ENCODE measurements at places on chromosomes 4 and X. TPM values are rescaled to one million over a fixed set of nuclear protein-coding genes. Genes with fewer than 3 reads are reported as not detected.

The TLR10 gene
- 8.9 TPM for total RNA-seq

The RBM10 gene
- total RNA-seq, result 31.2 TPM

The PITX2 gene
- total RNA-seq, result 0.33 TPM

GRCh38 chr4:71526637-71527406, 188.0 kb downstream of the SLC4A4 start:
- H3K27ac ChIP-seq, result no peak overlapping the region
- no peaks in the 10 kb centered on the region for H3K27me3 ChIP-seq
- no peaks in the 10 kb centered on the region for H3K4me1 ChIP-seq
- no peak for DNase-seq

- no peak for DNase-seq
- H3K27ac ChIP-seq, result no peak overlapping the region
- H3K4me3 ChIP-seq, result no peak overlapping the region
- H3K36me3 ChIP-seq, result no peaks in the 10 kb centered on the region
- no peaks in the 10 kb centered on the region for H3K27me3 ChIP-seq
Observed at GRCh38 chr4:108940149-108940548, 177.3 kb upstream of the ETNPPL start.

GRCh38 chr4:38344929-38345328, 319.1 kb upstream of the KLF3 start:
- no peak for DNase-seq
- no peak overlapping the region for H3K27ac ChIP-seq
- no peak overlapping the region for H3K4me3 ChIP-seq
- H3K27me3 ChIP-seq, result no peaks in the 10 kb centered on the region
- H3K4me1 ChIP-seq, result no peaks in the 10 kb centered on the region

DNA sequence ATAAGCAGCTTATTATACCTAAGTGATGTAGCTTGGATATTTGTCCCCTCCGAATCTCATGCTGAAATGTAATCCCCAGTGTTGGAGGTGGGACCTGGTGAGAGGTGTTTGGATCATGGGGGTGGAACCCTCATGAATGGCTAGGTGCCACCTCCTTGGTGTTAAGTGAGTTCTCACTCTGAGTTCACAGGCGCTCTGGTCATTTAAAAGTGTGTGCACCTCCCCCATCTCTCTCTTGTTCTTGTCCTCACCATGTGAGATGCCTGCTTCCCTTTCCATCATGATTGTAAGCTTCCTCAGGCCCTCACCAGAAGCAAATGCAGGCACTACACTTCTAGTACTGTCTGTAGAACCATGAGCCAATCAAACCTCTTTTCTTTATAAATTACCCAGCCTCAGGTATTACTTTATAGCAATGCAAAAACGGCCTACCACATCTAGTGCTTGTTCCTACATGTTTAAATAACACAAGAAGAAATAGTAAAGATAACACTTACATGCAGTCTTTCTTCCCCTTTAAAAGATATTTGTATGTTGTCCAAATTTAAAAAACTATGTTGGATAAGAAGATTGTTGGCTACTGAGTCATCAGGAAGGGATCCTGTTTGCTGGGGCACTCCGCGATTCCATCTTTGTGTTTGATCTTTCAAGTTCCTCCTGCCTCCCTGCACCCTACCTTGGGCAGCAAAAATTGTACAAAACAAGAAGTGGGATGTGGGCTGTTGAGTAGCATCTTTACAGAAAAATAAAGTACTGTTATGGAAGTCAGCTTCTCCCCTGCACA, 29.7 kb downstream of the PPP1R2C start:
- H3K27ac ChIP-seq, result no peak overlapping the region
- no peaks in the 10 kb centered on the region for H3K36me3 ChIP-seq
- no peaks in the 10 kb centered on the region for H3K27me3 ChIP-seq
- H3K4me1 ChIP-seq, result no peaks in the 10 kb centered on the region
- DNase-seq, result no peak
- H3K4me3 ChIP-seq, result no peak overlapping the region

DNA sequence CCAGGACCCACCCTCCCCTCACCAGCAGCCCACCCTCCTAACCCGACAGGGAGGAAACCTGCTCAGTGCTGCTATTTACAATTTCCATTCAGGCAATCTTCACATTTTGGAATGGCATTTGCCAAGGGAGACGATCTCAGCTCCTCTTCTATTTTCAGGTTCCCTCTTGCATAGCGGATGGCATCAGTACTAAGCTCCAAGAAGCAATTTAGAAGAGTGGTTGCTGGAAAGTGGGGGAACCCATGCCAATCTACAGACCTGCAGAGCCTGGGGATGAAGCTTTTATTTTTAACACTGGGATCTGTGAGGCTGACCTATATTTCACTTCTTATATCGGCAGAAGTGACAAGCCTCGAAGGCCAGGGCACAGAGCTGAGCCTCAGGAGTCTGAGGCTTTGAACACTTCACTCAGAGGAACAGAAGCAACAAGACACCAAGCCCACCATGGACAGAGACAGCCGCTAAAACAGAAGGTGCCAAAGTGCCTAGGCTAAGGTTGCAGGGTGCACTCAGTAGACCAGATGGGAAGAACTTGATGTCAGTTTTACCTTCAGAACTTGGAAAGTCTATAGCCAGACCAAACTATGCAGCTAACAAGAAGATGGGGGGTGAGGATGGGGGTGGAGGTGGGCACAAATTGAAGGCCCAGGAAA, 44.0 kb downstream of the SCD5 start:
- no peaks in the 10 kb centered on the region for H3K36me3 ChIP-seq
- H3K27me3 ChIP-seq, result peaks cover 16% of the 10 kb centered on the region
- no peak for DNase-seq
- no peak overlapping the region for H3K27ac ChIP-seq
- no peaks in the 10 kb centered on the region for H3K4me1 ChIP-seq

DNA sequence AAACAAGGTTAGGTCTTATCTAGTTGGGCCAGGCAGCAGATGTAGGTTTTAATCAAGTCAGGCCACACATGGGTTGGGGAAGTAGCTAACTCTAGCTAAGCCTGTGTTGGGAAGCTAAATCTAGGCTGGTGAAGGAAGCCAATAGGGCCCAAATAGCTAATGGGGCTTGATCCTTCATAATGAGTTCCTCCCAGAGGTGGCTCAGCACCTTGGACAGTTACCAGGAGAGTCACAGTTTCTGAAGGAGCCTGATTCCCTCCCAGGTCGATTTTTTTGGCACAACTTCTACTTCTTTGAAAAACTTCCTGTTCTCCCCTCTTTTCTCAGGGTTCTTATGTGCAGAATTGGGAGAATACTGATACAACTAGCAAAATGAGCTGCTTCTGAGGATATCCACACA, 242.5 kb upstream of the PRPS2 start:
- no peaks in the 10 kb centered on the region for H3K36me3 ChIP-seq
- no peaks in the 10 kb centered on the region for H3K27me3 ChIP-seq
- no peak overlapping the region for H3K4me3 ChIP-seq
- no peak overlapping the region for H3K27ac ChIP-seq
- no peaks in the 10 kb centered on the region for H3K4me1 ChIP-seq

GRCh38 chr4:48686369-48686768, 93.7 kb downstream of the FRYL start:
- no peak for DNase-seq
- H3K27me3 ChIP-seq, result no peaks in the 10 kb centered on the region
- no peaks in the 10 kb centered on the region for H3K4me1 ChIP-seq
- no peak overlapping the region for H3K27ac ChIP-seq
- no peaks in the 10 kb centered on the region for H3K36me3 ChIP-seq
- H3K4me3 ChIP-seq, result no peak overlapping the region
